ENCODE measurements at places on chromosomes 12 and 14.

GRCh38 chr12:102481705-102482425, 1.5 kb upstream of the IGF1 start:
- DNase-seq, result no peak

DNA sequence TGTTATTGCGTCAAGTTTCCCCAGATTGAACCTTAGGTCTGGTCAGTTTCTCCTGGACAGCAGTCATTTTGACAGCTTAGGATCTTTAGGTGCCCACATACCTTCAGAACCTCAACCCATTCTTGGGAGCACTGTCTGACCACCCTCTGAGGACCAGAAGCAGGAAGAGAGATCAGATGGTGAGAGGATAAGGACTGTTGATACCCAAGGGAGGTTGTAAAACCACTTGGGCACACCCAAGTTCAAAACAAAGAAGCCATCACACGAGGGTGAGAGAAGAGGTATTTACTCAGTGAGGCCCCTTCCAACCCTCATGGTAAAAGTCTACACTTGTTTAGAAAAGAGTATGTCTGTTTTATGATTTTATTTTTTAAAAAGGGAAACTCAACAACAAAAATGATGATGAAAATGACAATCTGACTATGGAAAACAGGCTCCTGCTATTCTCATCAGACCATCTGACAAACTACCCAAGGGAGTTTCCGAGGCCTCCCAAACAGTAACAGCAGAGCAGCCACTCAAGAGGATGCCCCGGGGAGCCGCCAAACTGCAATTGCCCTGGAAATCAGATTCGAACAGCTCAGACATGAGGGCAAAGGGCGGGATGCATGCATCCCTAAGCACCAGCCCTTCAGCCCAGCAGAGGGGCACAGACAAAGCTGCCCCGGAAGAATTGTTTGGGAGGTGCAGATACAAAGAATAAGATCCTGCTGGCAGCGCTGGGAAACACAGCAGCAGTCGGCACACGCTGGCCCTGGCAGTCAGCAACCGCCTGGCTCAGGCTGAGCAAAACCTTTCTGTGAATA, 162.6 kb upstream of the PLEKHG7 start:
- no peak for DNase-seq

DNA sequence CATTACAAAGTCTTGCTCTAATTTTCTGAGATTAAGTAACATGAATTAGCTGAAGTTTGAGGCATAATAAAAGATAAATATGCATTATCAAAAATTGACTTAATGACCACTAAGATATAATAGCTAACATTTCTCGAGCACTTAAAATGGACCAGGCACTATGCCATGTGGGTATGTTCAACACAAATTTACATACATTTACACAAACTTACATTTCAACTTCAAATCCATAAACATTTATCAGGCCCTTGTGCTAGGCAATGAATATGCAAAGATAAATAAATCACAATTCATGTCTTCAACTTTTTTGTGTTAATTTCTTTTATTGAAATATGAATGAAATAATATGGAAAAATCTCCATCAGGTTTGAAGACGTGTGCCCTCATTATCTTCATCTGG, 108.7 kb downstream of the GAS2L3 start:
- no peak for DNase-seq

GRCh38 chr12:30913323-30913722, 13.2 kb upstream of the TSPAN11 start:
- no peak for DNase-seq

DNA sequence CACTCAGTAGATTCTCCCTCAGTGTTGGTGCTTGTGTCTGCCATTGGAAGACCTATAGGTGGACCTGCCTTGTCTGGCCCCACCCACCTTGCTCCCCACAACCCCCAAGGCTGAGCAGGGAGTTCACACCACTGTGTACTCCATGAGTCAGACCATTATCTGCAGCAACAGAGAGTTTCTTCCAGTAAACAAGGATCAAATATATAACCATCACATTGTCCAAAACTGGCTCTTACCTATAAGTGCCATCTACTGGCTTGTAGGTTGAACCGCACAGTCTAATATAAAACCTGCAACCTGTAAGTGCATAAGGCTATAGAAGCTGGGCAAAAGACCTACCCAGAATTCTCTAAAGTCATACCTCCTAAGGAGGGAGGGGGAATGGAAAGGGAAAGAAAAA, 7.9 kb downstream of the TAS2R13 start:
- DNase-seq, result no peak

- no peak for DNase-seq
These were observed 218.5 kb downstream of the SLC6A15 start for GRCh38 chr12:84694116-84694515.

- DNase-seq, result no peak
These were observed 51.9 kb upstream of the NUDT4 start for GRCh38 chr12:93325855-93326254.

DNA sequence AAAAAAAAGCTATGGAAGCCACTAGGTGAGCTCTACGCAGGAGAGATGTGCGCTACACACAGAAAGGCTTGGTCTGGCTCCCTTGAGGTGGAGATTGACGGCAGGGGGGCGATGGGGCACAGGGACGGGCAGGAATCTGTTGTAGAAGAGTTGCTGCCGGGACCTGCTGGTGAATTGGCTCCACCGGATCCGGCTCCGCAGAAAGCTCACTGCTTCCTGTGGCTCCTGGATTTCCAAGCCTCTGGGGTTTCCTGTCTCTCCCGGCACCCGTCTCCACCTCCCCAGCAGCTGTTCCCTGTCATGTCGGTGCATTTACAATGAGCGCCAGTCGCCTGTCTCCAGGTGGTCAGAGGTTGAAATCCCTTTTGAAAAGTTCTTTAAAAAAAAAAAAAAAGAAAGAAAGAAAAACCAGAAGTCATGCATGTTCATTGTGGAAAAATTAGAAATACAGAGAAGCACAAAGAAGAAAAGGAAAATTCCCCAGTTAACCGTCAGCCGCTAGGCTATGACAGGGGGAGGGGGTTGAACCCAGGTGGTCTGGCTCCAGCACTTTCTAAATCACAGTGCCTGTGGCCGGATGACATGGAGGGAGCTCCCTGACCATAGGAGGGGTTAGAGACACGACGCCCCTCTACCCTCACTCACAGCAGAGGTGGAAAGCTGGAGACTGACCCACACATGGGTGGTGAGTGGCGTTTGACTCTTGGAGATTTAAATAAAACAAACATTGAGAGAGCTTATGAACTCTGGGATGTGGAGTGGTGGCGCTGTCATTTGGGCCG, 20.8 kb downstream of the FAM222A start:
- no peak for DNase-seq

DNA sequence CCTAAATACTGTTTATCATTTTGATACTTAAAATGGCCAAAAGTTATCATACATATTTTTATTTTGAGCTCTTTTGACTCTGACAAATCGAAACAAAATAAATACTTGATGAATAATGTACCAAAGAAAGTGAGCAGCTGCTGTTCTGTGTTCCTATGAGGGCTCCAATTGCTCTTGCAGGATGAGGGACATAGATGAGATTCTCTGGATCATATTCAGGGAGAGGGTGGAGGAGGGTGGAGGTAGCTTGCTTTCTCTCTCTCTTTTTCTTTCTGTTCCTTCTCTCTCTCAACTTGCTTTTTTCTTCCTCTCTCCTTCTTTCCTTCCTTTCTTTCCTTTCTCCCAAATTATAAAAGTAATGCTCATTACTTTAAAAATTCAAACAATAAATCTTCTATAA, 8.9 kb upstream of the MYH7 start:
- no peak for DNase-seq

DNA sequence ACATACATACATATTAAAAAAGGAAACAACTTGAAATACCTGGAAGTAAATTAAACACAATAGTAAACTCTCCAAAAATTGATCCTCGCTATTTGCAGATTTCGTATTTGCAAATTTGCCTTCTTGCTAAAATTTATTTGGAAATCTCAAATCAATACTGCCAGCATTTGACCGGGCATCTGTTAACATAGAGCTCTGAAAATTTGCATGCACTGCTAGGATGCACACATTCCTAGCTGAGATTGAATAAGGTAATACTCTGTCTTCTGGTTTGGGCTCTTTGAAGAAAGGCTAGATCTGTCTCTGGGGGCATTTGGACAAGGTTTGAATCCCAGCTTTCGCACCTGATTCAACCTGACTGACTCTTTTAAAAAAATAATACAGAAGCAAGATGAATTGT, 729.1 kb upstream of the MGAT4C start:
- DNase-seq, result no peak

GRCh38 chr12:6095269-6095668, 29.2 kb downstream of the VWF start:
- no peak for DNase-seq

All from stimulated activated CD4-positive, alpha-beta T cell treated with anti-CD3 and anti-CD28 coated beads, Interleukin-12 subunit alpha, Interleukin-12 subunit beta, amount 100 ng/mL, for 48 hours (primary cell).